ENCODE measurements at places on chromosomes 4 and X. TPM values are rescaled to one million over a fixed set of nuclear protein-coding genes. Genes with fewer than 3 reads are reported as not detected.
A peak's percentile ranks its signal among the peaks of the same experiment; 100 is the strongest.

DNA sequence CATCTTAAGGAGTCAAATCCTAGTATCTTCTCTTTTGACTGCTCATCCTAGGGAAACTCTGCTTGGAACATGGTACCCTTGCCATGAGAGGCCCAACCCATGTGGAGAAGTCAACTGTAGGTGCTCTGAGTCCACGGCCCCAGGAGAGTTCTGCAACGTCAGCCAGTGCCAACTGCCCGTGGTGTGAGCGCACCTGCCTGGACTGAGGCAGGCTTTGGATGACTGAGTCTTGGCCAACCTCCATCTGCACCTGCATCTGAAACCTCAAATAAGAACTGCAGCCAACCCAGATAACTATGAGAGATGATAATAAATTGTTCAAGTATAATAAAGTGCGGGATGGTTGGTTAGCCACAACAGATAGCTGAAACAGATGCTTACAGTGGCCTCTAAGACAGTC, 772.0 kb downstream of the TRIML1 start:
- no peak for ATAC-seq

GRCh38 chr4:59983852-59984251, 1216.3 kb upstream of the ADGRL3 start:
- ATAC-seq: no peak

DNA sequence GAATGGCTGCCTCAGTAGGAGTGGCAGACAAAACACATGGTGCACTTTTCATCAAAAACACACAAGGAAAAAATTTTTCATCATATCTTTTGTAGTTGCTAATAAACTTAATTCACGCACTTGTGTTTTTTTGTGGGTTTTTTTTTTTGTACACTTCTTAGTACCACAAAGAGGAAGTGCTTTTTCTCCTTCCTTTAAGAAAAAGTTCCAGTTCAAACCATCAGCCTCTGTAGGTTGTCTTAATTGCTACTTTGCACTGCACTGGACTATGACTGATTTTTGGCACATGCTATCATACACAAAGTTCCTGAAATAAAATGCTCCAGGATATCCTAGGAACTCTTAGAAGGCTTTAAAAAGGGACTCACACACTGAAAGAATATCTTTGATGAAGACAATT, at the start of gene PHEX:
Gene PHEX (plus strand): TSS at position 242 of the 400 bp plus-strand sequence. CDS start 681 bp downstream, outside the sequence.
- no peak for ATAC-seq

DNA sequence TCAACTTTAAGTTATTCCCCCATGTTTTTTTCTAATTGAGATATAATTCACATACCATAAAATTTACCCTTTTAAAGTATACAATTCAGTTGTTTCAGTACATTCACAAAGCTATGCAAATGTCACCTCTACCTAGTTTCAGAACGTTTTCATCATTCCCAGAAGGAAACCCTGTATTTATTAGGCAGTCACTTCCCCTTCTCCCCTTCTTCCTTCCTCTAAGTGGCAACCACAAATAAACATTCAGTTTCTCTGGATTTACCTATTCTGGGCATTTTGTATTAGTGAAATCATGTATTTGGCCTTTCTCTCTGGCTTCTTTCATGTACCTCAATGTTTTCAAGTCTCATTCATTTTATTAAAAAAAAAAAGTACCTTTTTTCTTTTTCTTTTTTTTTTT, 101.9 kb downstream of the TET2 start:
- ATAC-seq: no peak

DNA sequence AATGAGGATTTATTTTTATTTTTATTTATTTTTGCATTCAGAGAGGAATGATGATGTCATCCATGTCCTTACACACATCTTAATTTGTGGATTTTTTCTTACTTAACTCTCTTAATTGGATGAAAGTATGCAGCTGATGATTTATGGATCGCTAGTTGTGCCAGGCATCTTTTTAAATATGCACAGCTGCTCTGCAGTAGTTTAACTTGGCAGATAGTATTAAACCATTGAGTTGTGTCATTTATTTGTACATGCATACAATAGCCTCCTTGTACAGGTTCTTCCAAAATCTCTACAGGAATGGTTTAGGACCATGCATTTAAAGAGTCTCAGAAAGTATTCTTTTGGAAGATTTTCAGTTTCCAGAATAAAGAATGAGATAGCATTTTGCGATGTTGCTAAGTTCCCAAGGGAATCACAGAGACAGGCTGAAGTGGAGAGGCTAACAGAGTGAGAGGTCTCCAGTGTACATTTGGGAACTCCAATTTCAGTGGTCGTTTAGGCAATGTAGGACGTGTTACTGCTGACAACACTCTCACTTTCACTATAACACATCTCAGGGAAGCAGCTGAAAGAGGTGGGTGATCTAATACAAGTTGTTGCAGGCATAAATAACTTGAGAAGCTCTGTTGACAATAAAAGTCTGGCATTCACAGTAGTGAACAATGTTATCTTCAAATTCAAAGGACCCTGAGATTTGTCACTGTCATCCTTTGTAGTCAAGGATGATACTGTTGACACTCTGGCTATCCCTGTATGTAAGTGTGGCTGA, 49.9 kb upstream of the SCRG1 start:
- ATAC-seq: no peak

DNA sequence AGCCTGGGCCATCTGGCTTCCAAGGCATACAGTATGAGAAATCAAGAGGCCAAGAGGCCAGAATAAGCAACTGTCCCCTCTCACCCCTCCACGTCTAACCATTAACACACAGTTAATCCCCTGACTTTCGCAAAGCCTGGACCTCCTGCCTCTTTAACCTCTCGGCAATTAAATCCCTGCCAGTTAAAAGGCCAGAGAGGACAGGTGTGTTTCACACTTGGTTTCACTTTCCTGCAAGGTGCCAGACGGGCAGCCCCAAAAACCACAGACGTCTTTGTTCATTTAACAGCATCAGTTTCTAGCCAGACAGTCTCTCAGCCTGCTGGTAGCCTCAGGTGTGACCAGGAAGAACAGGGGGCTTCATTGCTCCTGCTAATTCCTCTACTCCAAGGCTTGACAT, 91.1 kb upstream of the KIT start:
- ATAC-seq: no peak

DNA sequence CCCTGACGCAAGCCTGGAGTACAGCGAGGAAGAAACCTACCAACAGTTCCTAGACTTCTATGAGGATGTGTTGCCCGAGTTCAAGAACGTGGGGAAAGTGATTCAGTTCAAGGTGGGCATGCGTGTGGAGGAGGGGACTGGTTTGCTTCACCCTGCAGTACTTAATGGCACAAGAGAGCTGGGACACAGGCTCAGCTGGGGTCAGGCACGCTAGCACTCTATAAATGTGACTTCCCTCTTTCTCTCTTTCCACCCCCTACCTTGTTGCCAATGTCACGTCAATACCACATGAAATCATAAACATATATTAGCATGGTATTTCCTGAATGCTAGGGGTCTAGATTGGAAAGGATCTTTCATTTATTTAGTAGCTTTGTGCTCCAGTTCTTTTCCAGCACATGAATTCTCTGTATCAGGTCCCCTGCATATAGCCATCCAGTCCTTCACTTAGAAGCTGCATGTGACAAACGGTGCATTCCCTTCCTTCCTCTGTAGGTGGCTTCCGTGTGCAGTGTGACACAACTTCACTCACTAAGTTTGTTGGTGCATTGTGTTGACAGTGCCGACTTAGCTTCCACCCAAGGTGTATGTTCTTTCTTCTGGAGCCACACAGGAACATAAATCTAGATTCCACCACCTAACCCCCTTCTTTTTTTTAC, 25.6 kb downstream of the ZRSR2 start:
- ATAC-seq: no peak

- no peak for ATAC-seq
Observed at GRCh38 chr4:112939901-112940300, 109.6 kb upstream of the ANK2 start.

GRCh38 chr4:123823244-123823643, 426.6 kb downstream of the SPRY1 start:
- ATAC-seq: peak; percentile 34

DNA sequence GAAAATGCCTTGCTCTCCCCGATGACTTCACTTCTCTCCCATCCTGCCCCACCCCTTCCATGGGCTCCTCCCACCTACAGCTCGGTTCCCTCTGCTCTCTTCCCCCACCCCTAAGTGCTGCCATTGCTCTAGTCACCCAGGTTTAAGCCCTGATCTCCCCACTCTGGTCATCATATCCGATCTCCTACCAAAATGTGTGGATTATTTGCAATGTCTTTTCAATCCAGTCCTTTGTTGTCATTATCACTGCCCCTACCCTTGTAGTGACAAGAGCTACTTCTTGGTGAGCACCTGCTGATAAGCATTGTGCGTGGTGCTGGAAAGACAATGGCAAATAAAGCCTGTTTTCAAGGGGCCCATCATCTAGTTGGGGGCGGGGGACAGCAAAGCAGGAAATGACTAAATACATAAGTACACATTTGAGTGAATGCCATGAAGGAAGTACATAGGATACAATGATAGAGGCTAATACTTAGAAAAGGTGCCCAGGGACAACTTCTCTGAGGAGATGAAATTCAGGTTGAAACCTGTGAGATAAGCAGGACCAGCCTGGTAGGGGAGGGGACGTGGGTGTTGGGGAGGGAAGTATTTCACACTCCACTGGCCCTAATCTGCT, 63.8 kb downstream of the DLG3 start:
- no peak for ATAC-seq

DNA sequence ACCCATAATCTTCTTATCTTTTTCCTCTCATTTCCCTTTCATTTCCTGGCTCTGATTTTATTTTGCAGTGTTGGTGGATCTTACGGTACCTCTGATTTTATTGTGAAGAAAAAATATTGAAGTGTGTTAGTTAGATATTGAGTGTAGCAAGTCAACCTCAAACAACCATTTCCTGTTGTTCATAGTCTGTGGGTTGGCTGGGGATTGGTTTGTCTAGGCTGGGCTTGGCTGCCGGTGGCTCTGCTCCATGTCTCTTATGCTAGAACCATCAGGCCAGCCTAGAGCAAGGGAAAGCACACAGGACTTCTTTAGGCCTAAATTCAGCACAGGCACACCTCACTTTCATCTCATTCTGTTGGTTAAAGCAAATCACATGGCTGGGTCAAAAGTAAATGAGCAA, 383.1 kb upstream of the LCORL start:
- ATAC-seq: no peak

- no peak for ATAC-seq
Observed at GRCh38 chrX:5829060-5829459, 399.6 kb downstream of the NLGN4X start.

- peak; percentile 77 for ATAC-seq
Observed at GRCh38 chr4:39446842-39447573, 11.7 kb downstream of the RPL9 start.

DNA sequence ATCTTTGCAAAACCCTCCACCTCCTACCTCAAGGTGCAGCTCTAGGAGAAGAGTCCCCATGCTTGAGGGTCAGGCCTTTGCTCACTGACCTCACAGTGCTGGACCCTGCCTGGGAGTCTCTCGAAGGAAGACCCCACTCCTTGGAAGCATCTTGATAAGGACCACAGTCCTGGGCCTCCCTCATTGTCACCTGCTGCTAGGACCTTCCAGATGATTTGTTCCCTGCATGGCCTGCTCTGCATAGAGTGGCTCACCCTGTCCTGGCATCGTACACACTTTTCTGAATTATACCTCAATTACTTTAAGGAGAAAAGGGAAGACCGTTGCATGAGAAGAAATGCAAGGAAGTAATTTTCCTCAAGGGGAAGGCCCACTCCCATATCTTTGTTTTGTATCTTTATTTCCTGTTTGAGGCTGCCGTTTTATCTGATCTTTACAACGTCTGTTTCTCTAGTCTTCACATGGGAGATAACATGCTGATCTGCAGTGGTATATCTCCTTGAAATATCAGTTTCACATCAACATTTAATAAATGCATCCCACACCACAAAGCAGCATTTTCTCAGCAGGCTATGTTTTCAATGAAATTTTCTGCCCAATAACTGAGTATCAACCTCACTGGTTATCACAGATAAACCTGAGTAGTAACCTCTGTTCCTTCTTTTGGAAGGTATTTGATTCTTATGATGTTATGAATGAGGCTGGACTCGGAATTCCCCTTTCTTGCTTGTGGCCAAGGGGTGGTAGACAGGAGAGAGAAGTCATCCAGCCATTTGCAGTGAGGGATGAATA, 15.0 kb upstream of the AKAP17A start:
- no peak for ATAC-seq

GRCh38 chrX:119573222-119573621, 1.1 kb upstream of the UBE2A start:
- ATAC-seq: no peak

- ATAC-seq: peak; percentile 57
Observed at GRCh38 chrX:9456250-9457074, 8.4 kb upstream of the TBL1X start.

DNA sequence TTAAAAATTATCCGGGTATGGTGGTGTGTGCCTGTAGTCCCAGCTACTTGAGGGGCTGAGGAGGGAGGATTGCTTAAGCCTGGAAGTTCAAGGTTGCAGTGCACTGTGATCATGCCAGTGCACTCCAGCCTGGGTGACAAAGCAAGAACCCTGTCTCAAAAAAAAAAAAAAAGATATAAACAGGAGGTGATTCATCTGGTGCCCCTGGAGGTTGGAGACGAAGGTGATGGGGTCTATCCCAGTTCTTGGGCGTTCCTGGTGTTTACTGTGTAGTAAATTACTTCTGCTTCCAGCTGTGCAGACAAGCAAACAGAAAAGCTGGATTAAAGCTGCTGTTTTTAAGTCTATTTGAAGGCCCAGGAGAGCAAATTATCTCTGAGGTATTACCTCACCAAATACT, 19.9 kb downstream of the GPKOW start:
- no peak for ATAC-seq

- no peak for ATAC-seq
Observed at GRCh38 chr4:56050625-56051024, 101.9 kb downstream of the CEP135 start.

- no peak for ATAC-seq
Observed at GRCh38 chr4:116561768-116562167, 523.6 kb downstream of the TRAM1L1 start.

GRCh38 chr4:177464026-177464425, 21.8 kb upstream of the AGA start:
- ATAC-seq: no peak

GRCh38 chr4:183364025-183364424, 41.8 kb upstream of the CLDN24 start:
- no peak for ATAC-seq

DNA sequence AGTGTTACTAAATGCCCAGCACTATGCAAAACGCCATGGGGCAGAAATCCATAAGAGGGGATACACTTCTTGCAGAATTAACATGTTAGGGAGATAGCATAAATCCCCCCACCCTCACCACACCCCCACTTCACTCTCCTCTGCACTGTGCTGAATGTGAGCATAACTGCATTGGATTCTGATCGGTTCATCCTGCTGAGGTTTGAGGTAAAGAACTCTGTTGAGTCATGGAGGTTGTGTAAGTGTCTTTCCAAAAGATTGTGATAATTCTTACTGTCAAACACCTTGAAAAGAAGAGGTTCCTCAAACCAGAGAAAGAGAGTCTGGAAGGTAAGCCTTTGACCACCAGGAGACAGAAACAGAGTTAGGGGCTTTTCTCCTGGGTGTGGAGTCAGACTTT, 43.6 kb downstream of the RBM47 start:
- no peak for ATAC-seq

TEX13B gene
- not detected for total RNA-seq

ALAS2 gene
- 2.2 TPM for total RNA-seq

GAGE12F gene
- total RNA-seq: not detected

HSD17B13 gene
- 1.1 TPM for total RNA-seq

SCARB2 gene
- 169 TPM for total RNA-seq

HPGDS gene
- 1.9 TPM for total RNA-seq

AMOT gene
- total RNA-seq: 12.1 TPM

FGD1 gene
- 7.9 TPM for total RNA-seq

ADH4 gene
- total RNA-seq: 1.2 TPM

CPLX1 gene
- 0.96 TPM for total RNA-seq

EOLA2 gene
- 17.4 TPM for total RNA-seq

FAT4 gene
- 44.0 TPM for total RNA-seq

SCML2 gene
- 1.5 TPM for total RNA-seq

Measured in gastroesophageal sphincter (tissue), 4 donors.